ENCODE measurements at places on chromosomes 2 and 18.

GRCh38 chr18:48441405-48441881 is 32.3 kb upstream of the ZBTB7C start:
- DNase-seq = no peak

DNA sequence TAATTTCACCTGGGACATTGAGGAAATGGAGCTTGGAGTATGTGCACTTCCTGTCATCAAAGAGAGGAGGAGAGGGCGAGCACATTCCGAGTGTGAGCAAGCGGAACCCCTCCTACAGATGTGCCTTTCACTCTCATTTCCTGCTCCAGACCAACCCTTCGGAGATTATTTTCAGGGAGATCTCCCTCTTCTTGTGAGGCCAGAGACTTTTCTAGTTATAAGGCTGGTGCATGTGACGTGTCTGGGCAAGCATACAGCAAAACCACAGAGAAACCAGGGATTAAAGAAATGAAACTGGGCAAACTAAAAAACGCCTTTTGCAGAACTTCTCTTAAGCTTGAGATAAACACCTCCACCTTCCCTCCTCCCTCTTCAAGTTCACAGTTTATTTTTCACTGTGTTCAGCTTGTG is 409.2 kb upstream of the TCF4 start:
- DNase-seq = no peak

- no peak for DNase-seq
These were observed 1.3 kb downstream of the IGFBP2 start for GRCh38 chr2:216634370-216635148.

- no peak for DNase-seq
These were observed 17.0 kb downstream of the STAT1 start for GRCh38 chr2:190996947-190997346.

- peak; percentile 22 for DNase-seq
These were observed 122.9 kb upstream of the ACVR1C start for GRCh38 chr2:157751462-157752058.

DNA sequence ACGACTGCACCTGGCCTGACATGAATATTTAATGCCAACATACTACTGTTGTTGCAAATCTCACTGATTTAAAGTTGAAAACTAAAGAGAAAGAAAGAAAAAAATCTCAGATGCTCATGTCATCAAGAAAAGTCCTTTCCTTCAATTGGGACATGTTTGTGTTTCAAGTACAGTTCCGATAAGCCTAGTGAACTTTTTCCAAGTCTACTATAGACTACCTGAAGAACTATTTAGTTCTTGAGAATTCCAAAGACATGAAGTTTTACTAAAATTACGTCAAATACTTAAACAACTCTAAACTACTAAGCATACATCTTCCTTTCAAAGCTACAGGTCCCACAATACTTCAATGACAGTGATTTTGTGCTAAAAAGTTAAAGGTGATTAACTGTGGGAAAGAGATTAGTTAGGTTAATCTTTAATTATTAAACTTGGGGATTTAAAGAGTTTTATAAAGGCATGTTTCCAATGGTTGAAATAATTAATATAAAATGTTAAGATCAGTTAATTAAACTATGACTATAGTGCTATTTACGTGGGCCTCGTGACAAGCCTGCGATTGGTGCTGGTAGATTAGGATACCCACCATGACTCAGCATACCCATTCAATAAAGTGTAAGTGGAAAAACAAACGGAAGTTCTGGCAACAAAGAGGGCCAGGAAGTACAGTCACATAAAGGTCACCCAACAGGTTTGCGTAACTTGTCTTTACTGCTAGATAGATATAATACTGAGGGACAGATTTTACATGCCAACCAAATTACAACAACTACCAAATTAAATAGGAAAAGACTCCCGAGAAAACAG is 55.5 kb downstream of the SEPTIN10 start:
- peak; percentile 91 for DNase-seq

- DNase-seq = no peak
These were observed 69.9 kb downstream of the PLB1 start for GRCh38 chr2:28565720-28566295.

GRCh38 chr2:23354554-23354953 is 30.4 kb upstream of the KLHL29 start:
- no peak for DNase-seq

- DNase-seq = peak; percentile 72
These were observed 47.3 kb downstream of the RFTN2 start for GRCh38 chr2:197628043-197628500.

- DNase-seq = no peak
These were observed 24.6 kb downstream of the THAP4 start for GRCh38 chr2:241612156-241613016.
